ENCODE measurements at places on chromosomes 6 and 20.

GRCh38 chr6:39610221-39610620 lies 115.0 kb downstream of the KIF6 start:
- DNase-seq = peak; percentile 20

GRCh38 chr6:22600059-22600458 lies 30.7 kb downstream of the HDGFL1 start:
- DNase-seq = no peak

GRCh38 chr20:2867081-2867864 lies 6.0 kb upstream of the PTPRA start:
- DNase-seq = no peak

- DNase-seq = peak; percentile 74
Measured at GRCh38 chr6:16681260-16681873, 79.9 kb downstream of the ATXN1 start.

DNA sequence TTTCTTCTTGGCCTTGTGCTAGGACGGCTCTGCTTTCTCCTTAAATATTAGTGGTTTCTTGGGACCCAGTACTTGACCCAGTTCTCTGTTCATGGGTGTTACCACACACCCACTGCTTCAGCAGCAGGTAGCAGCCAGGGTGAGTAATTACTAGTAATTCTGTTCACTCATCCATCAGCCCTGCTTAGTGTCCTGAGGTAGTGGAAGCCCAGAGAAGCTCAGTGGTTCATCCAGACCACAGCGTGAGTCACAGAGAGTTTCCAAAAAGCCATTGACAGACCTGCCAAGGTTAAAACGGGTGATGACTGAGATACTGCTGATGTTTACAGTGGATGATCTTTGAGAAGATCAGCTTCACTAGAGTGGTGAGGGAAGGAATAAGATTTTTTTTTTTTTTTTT lies 51.7 kb upstream of the HINT3 start:
- peak; percentile 50 for DNase-seq

DNA sequence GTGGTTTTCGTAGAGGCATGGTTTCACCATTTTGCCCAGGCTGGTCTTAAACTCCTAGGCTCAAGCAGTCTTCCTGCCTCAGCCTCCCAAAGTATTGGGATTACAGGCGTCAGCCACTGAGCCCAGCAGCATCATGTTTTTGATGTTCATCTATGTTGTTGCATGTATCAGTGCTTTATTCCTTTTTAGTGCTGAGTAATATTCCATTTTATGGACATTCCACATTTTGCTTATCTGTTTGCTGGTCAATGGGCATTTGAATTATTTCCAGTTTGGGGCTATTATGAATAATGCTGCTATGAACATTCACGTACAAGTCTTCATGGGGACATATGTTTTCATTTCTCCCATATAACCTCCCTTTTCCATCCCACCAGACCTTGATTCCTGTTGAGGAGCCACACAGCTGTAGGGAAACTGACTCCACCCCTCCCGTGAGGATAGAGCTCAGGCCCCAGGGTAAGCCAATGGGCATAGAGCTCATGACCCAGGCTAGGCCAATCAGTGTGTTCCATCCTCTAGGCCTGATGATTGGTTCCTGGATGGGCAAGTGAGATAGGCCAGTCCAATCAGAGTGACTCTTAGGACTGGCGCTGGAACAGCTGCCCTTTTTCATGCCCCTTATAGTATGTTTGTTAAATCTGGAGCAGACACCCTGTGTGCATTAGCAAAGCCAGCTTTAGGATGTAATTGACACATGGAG lies 49.5 kb downstream of the DLGAP4 start:
- DNase-seq = no peak

GRCh38 chr20:1816384-1817381 lies 78.5 kb upstream of the SIRPA start:
- DNase-seq = peak; percentile 91

GRCh38 chr20:14384416-14385175 lies 47.2 kb upstream of the FLRT3 start:
- no peak for DNase-seq

DNA sequence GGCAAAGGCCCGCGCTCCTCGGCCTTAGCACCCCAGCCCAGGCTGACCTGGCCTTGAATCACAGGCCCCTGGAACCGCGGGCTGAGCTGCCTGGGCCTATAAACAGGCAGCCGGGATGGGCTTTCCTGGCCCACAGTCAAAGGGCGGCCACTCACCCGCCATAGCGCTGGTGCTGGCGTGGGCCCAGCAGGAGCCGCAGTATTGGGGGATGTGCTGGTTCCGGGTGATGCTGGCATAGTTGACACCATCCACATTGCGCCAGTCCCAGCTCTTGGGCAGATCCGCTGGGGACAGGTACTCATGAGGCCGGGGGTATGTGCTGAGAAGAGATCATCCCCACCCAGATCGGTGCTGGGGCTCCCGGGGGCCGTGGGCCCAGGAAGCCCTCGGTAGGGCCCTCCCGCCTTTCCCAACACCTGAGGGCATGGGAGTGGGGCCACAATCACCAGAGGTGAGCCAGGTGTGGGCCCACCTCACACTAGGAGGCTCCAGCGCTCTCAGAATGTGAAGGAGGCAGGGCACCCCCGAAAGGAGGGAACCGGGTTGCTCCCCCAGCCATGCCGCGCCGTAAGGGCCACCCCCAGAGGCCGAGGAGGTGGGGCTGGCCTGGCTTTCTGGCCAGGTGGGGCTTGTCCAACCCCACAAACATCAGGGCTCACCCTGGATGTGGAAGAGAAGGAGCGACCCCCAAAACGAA lies 739 bp downstream of the CTSZ start:
- peak; percentile 63 for DNase-seq

- DNase-seq = no peak
Measured at GRCh38 chr6:108851756-108852155, 3.5 kb downstream of the ARMC2 start.

DNA sequence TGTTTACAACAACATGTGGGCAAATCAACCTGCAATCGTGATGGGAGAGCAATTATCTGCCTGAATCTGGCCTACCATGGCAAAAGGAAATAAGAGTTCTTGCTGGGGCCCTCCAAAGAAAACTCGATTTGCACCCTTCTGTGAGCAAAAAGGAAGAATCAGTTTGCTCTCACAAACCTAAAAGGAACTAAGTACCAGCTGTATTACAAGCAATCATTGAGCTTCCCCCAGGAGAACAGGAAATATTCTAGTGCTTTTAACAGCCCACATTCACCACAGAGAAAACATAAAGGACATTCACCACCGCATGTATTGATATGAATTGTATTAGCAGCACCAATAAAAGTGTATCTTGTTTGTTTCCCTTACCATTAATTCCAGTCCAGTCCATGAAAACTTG lies 75.0 kb downstream of the MBOAT1 start:
- no peak for DNase-seq

DNA sequence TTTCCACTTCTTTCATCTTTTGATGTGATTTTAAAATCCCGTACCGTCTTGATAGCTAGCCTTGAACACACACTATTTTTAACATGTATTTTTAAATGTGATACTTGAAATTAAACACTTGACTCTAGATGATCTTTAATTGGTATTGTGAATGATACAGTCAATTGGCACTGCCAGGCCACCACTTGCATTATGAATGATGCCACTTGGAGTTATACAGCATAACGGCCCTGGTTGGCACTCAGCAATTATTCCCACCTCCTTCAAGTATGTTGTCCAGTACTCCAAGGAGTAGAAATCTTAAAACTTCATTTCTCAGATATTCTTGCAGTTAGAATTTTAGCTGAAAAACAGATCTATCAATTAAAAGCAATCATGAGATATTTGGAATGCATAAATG lies 62.9 kb downstream of the TENT5A start:
- no peak for DNase-seq

DNA sequence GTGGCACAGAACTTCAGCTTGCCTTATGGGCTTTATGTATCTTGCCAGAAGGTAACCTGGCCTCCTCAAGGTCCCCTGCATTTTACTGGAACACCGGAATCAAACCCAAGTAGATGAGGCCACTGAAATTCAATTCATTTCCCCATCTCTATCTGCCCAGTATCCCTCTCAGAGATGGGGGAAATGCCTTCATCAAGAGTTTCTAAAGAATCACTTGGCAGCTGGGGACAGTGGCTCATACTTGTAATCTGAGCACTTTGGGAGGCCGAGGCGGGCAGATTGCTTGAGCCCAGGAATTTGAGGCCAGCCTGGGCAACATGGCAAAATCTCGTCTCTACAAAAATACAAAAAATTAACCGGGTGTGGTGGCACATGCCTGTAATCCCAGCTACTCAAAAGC lies 12.9 kb downstream of the MDGA1 start:
- no peak for DNase-seq

GRCh38 chr6:45946887-45947286 lies 68.8 kb downstream of the CLIC5 start:
- no peak for DNase-seq

- no peak for DNase-seq
Measured at GRCh38 chr20:19143890-19144289, 68.6 kb upstream of the SLC24A3 start.

DNA sequence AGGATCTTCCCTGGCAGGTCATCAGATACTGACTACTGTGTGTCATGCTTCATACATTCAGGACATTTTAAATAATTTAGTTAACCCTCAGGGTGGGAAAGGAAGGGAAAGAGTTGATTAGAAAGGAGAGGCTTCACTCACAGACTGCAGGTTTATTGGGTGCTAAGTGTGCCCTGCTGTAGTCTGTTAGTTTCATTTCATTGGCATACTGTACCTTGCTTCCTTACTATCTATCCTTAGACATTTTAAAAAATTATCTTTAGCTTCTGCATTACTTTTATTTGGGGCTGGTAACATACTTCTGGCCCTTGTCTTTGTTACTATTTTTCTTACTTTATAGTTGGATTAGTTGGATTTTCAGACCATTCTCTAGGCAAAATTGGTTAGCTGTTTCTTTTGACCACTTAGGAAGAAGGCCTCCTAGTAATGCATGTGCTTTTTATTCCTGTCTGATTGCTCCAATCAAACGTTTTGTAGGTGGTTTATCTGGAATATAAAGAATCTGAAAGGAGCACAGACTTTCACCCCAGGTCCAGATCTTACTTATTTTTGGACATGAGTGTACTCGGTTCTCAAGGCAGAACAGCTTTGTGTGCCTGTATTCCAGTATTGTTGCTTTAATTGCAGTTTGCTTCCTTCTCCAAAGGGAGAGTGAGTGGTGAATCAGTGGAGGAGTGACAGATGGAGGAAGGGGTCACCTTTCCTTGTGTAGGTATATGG lies 82.7 kb upstream of the PRDM1 start:
- no peak for DNase-seq

- no peak for DNase-seq
Measured at GRCh38 chr20:52847731-52848359, 124.3 kb upstream of the TSHZ2 start.

DNA sequence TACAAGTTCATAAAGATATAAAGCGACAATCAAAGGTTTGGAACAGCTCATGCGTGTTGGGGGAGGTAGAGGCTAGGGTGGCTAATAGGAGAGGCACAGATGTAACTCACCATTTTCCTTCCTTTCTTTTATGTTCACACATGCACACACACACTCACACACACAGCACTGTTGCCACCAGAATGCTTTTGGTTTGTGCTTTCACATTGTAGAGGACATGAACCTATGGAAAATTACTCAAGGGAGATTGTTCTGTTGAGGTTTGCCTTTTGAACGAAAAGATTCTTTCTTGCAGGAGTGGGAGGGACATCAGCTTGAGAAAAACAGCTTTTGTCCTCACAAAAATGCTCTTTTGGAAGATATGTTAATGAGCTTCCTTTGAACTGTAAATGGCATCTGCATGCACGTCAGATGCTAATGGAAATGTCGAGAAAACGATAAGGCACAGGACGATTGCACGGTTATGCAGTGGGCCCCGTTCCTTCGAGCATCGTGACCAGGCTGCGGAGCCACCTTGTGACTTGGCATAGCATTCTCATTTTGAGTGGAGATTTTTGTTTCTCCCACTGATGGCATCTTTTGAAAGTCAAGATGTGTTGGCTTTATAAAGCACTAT lies 724.1 kb downstream of the KIF16B start:
- DNase-seq = no peak

DNA sequence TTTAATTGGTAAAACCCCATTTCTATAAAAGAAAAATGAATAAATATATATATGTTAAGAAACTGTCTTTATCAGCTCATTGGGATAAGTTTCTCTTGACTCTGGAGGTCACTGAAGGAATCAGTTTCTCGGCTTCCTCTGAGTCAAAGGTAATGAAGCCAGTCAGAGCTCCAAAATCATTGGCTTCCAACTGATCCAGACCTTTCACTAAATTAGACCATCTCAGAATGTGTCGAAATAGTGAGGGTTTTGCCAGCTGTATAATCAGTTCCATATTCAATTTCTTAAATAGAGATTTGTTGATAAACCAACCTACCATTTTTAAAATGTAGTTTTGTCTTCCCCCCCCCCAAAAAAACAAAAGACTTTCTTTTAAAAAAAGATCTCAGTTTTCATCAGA lies 60.5 kb upstream of the SRSF6 start:
- DNase-seq = no peak

DNA sequence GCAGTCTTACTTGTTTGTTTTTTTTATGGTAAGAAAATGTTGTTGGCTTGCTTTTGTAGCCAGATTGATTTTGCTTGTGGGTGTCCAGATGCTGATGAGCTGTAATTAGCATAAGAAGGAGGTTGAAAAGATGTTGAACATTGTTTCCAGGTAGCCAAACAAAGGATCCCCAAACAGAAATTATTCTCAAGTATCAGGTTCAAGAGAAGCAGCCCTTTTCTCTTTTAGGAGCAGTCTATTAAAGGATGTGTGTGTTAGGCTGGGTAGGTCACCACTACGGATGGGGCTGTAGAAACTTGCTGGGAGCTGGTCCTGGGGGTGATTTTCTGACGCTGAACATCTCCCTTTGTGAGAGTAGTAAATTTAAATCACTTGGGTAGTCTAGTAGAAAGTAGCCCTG lies 86.9 kb upstream of the VSTM2L start:
- no peak for DNase-seq

DNA sequence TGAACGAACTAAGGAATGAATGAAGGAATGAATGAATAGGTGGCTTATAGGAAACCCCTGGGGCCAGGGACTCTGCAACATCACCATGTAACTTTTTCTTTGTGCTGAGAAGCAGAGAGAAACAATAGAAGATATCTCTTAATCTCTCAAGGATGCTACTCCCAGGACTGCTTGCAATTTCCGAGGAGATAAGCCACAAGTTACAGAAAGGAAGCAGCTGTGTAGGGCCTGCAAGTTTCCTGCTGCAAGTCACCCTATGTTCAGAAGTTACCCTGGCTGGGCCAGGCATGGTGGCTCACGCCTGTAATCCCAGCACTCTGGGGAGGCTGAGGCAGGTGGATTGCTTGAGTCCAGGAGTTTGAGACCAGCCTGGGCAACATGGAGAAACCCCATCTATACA lies 7.3 kb upstream of the MAVS start:
- DNase-seq = no peak

DNA sequence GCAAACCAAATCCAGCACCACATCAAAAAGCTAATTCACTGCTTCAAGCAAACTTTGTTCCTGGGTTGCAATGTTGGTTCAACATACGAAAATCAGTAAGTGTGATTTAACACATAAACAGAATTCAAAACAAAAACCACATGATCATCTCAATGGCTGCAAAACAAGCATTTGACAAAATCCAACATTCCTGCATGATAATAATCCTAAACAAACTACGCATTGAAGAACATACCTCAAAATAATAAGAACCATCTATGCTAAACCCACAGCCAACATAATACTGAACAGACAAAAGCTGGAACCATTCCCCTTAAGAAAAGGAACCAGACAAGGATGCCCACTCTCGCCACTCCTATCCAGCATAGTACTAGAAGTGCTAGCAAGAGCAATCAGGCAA lies 49.9 kb downstream of the RNGTT start:
- no peak for DNase-seq

All from AG08395 (cell line).